ENCODE measurements at places on chromosomes 11 and 22.
A peak's percentile ranks its signal among the peaks of the same experiment; 100 is the strongest.

GRCh38 chr11:66725647-66726046 lies 3.4 kb downstream of the SPTBN2 start:
- no peak for DNase-seq

GRCh38 chr11:125460275-125460674 lies 35.8 kb downstream of the FEZ1 start:
- no peak for DNase-seq

- no peak for DNase-seq
These were observed 24.4 kb downstream of the GPR83 start for GRCh38 chr11:94376841-94377240.

DNA sequence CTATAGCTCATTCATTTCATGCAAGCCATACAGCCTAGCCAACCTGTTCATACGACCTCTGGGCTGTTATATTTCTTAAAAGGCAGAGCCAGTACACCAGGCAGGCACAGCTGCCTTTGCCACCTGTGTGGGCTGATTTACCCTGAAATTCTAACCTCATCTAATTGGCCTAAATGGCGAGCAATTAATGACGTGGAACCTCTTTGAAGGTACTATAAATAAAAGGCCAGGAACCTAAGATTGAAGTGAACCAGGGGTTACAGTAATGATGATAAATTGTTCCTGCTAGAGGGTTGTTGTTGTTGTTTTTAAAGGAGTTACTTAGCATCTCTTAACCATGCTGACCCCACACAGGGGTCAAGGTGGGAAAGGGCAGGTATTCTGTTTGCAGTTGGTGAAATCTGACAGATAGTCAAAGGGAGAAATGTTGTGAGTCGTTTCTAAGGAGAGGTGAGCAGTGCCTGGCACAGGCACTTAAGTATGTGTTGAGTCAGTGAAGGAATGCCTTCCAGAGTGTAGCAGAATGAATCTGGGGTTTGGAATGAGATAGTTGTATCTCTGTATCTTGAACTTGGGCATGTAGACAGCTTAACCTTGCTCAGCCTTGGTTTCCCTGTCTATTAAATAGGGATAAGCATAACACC lies 213.5 kb upstream of the NAV2 start:
- DNase-seq = no peak

DNA sequence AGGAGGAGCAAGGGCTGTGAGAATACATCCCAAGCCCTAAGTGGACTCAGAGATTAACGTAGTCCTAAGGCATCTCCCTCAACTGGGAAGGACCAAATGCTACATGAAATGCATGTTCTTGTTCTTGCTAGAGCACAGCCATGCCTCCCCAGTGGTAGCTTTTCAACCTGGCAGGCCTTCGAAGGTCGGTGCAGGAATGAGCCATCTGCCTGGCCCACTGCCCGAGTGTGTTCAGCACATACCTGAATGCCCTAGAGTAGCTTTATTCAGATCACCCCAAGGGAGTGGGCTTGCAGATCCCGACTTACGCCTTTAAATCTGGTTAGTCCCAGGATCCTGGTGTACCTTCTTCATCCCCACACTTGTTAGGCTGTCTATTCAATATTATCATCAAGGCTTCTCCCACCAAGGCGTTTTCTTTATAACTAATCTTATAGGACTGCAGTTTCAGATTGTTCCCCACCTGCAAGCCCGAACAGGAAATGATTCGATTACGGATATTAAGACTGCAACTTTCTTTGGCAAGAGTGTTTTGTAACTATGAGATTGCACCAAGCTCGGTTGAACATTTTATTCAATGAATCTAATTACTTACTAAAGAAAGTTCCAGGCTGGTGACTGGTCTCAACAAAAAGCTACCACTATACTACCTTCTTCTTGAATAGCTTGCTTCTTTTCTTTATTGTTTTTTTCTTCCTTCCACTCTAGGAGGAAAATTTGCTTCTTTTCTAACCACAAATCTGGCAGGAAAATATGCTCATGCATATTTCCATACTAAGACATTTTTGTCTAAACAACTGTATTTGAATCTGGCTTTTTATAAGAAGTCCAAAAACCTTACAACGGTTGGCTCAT lies 115.6 kb downstream of the SGSM3 start:
- no peak for DNase-seq

DNA sequence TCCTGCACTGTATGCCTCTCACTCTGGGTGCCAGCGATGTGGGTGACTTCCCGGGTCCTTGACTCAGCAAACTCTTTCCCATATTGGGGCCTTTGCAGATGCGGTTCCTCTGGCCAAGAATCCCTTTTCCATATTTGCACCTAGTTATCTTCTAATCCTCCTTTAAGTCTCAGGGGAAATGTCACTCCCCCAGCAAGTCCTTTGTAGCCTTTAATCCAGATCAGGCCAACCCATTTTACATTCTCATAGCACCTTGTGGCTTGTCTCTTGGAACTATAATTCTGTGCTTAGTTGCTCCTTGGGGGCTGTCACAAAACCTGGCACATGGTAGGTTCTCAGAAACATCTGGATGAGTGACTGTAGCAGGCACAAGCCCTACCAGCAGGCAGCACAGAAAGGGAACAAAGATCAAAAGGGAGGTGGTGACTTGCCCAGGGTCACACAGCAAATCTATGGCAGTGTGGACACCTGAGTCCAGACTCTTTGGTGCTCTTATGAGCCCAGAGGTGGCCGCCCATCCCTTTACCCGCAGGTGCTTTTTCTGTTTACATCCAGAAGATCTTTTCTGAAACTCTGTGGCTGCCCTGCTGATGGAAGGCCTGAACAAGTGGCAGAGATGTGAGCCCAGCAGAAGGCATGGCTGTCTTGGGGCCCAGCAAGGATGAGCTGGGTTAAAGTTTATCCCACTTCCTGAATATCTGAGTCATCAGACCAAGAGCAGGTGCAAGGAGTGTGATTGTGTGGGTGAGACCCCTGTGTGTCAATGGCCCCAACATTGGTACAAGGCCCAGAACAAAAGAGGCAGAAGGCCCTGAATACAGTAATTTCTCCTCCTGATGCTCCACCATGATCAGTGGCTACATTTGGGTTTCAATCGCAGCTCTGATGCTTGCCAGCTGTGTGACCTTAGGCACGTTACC lies 78.6 kb upstream of the GRK3 start:
- DNase-seq = no peak

- DNase-seq = no peak
These were observed 54.4 kb upstream of the GRK2 start for GRCh38 chr11:67211656-67212436.

DNA sequence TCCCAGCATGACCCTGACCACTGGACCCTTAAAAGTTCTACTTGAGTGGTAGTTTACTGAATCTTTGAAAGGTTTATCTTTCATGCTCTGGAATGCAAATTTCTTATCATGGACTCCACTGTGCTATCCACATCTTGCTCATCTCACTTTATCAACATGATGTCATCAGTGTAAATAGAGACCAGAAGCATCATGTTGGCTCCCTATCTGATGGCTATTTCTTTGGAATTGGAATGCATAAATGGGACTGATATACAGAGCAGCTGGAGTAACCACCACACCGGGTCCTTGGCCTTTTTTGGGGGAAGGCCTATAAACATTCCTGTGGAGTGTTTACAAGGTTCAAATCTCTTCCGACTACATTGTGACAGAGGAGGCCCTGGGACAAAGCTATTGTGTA lies 74.1 kb upstream of the CEP126 start:
- no peak for DNase-seq

DNA sequence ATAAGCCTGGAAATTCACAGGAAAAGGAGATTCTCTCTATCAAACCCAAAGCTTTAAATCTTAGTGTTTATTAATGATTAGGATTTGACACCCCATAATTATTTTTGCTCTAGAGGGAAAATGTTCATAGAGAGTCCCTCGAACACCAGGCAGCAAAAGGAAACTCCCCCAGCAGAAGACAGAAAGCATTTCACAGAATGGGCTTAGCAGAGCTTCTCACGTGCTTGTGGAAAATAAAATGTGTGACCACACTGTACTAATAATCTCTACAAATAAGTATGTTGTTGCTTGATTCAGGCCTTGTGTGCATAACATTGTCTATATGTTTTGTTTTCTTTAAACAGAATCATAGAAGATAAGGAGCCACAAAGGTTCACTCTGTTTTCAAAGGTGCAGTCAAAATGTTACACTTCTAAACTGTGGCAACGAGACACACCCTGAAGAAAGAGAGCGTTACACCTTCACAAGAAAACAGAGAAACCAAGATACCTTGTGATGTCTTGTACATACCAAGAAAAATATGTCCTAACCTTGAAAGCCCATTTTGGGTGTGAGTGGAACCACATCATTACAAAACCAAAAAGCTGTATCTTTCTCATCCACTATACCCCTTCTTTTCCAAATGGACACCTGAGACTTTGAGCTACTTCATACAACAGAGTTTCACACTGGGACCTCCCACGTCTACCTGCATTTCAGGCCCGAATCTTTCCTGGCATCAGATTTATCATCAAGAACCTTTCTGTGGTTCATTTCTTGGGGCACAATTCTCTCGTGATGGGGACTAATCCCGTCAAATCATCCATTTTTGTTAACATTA lies 282.5 kb downstream of the ETS1 start:
- peak; percentile 94 for DNase-seq

DNA sequence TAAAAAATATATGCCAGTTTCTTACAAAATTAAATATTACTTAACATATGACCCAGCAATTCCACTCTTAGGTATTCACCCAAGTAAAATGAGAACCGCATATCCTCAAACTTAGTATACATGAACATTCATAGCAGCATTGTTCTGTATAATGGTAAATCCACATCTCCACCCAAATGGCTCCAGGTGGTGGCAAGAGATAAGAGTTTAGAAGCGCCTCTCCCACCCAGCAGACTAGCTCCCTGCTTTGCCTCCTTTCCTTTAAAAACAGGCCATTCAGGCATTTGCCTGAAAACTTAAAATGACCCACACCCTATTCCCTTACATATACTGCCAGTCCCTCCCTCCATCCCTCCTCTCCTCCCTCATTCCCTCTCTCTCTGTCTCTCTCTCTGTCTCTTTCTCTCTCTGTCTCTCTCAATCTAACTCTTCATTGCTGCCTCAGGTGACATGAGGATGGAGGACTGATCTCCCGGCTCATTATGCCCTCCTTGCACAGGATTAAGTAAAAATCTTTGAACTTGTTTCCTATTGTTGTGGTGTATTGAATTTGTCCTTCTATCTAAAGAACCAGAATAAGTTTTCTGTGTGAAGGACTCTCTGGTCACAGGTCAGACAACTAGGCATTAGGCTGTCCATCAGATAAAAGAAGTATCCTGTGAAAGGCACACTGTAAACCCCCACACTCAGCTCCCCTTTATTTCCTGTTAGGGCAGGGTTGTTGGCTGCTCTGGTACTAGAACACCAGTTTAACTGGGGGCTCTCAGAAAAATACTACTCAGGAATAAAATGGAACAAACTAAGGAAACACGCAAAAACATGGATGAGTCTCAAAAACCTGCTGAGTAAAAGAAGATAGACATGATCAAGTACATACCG lies 48.3 kb downstream of the RRP8 start:
- DNase-seq = no peak

GRCh38 chr22:23207729-23208393 lies 27.6 kb downstream of the BCR start:
- DNase-seq = no peak

GRCh38 chr11:134995741-134996140 lies 583.7 kb upstream of the B3GAT1 start:
- DNase-seq = no peak

DNA sequence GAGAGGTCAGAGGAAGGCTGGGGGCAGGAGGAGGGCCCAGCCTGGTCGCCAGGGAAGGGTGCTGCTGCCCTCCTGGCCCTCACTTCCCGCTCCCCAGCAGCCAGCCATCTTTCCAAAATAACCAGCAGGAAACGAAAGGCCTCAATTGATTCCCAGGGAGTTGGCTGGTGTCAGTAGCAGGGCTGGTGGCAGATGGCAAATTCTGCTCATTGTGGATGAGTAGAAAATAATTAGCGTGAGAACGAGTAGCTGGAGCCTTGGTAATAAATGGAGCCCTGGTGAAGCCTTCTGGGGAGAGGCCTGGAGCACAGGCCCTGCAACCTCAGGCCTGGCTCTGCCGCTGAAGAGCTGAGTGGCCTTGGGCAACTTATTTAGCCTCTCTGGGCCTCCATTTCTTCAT lies 31.3 kb downstream of the DAGLA start:
- DNase-seq = no peak

DNA sequence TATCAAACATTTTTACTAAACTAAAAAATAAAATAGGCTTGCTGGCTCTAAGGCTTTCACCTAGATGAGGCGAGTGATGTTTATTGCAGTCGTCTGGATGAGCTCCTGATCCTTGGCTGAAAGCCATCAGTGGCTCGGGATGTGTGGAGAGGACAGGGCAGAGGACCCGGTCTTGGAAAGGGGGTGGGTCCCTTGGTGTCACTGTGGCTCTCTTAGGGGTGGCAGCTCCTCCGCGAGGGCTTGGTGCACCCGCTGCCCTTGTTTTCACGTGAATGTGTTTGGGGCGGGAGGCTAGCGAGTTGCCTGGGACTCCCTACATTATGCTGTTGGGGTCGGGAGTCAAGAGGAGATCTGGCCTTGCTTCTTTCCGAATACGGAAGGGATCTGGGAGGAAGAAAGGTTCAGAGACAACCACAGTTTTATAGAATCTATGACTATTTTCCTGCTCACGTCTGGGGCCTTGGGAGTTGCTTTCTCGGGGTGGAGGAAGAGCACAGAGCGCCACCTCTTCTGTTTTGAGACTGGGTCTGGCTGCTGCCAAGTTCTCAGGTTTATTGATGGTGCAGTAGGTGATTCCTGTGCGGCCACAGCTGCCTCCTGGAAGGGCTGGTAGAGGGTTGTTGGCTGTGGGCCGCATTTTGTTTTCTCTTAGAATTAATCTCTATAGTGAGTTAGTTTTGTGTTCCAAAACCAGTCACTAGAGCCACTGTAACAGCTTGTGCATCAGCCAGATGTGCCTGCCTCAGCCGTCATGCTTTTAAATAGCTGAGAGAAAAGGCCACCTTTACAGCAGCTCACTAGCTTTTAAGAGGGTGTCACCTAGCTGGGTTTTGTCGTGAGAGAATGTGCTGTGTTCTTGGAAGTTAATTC lies 12.8 kb downstream of the TBC1D22A start:
- DNase-seq = no peak

GRCh38 chr22:43625242-43625641 lies 186.9 kb downstream of the EFCAB6 start:
- DNase-seq = no peak

- no peak for DNase-seq
These were observed 28.5 kb downstream of the LINC01488 start for GRCh38 chr11:69509846-69510390.

DNA sequence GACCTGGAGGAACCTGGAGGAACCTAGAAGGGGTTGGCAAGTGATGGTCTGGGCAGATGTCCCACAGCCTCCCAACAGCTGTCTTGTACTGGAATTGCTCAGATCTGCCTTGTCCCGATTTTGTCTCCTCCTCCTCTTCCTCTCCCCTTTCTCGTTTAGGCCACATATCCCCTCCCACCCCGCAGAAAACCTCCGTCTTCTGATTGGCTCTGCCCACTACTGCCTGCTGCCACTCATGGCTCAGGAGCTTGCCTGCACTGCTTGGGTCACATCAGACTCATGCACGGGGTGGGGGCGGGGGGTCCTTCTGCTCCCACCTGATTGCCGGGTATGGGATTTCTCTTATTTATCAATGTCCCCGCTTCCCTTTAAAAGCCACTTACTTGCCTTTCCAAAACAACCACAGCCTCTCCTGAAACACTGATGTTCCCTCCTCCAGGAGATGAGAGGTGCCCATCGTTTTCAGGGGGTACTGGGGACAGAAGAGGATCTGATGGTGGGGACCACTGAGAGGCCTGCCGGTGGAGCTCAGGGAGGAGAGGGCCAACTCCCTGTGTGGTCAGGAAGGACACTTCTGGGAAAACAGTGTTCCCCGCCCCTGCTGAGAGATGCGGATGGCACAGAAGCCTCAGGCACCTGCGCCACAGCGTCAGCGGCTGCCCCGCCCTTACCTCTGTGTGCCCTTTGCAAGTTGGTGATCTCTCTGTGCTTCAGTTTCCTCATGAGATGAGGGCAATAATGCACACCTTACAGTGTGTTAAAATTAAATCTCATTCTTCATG lies 14.7 kb downstream of the TOM1 start:
- DNase-seq = no peak

Data from CD4-positive, alpha-beta T cell treated with Interleukin-4 for 4 hours (primary cell).